Stimulated activated CD4-positive, alpha-beta T cell treated with anti-CD3 and anti-CD28 coated beads, TNF-alpha, amount 100 ng/mL, for 1 hour (primary cell): ENCODE measurements at places on chromosomes 5 and 9.

DNA sequence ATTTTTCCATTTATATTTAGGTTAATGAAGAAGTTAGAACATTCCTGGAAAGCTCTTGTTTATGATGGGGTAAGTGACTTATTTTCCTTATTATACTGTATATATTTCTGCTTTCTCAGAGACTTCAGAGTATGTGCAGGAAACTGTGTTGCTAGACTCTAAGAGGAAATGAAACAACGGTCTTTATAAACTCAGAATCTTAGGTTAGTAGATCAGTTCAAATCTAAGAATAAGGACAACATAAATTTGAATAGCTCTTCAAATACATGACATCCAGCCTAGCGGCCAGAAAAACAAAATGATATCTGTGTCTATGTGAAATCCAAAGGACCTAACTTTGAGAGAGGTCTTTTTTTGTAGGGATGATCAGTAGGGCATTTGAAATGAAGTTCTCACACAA, 94.3 kb downstream of the PRKACG start:
- no peak for DNase-seq

DNA sequence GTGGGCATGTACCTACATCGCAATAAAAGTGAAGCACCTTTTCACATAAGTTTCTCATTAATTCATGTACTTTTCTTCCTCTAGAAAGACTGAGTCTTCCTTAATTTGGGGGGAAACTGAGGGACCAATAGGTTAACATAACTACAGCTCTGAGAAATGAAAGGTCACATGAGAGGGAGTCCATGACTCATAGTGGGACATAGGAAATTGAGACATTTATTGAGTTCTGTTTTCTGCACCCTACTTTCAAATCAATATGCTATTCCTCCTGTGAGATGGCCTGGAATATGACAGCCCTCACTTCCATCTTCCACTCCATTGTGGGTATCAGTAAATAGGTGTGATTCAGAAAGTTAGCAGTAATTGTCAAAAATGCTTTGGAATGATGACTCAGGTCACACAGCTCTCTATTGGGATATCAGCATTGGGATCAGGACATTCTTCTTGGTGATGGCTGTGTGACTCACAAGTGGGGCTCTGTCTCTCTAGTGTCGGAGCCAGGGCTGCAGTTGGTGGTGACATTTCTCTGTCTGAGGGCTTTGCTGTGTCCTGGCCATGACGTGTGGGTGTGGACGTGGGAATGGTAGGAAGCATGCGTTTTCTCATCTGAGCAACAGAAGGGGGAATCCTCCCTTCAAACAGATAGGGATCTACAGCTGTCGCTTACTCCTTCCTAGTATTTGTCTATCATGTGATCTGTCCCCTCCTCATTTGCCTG, 125.0 kb downstream of the TRIO start:
- no peak for DNase-seq

DNA sequence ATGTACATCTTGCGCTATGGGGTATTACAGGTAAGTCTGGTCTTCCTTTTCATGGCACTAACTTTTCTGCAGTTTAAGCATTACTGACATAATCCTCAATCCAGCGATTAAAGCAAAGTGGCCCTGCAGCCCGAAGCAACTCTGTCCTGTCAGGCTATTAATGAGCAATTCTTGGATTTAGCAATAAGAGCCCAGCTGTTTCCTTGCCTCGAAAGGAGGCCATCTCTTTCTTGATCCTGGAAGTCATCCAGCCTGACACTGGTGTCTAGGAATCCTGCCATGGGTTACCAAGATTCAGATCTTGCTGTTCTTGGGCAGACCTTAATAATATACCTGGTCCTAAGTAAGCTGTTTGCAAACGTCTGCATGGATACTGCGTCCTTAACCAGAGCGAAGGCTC, 102.0 kb downstream of the RFK start:
- no peak for DNase-seq

DNA sequence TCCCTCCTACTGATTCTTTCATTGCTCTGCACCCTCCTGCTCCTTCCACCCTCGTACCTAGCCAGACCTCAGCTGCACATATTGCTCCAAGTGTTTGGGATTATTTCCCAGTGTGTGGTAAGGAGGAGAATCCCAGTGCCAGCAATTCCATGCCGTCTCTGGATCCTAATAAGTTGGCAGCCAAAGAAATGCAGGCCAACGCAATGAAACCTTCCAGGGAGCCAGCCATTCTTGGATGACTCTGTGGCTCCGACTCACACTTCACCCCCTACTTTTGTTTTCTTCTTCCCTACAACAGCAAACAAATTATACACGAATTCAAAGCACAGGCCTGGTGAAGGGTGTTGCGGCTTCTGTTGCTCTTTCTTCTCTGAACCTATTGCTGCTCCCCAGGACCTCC, 82.5 kb upstream of the SLC1A3 start:
- no peak for DNase-seq

GRCh38 chr9:30120666-30121065, 2263.8 kb upstream of the ACO1 start:
- no peak for DNase-seq

DNA sequence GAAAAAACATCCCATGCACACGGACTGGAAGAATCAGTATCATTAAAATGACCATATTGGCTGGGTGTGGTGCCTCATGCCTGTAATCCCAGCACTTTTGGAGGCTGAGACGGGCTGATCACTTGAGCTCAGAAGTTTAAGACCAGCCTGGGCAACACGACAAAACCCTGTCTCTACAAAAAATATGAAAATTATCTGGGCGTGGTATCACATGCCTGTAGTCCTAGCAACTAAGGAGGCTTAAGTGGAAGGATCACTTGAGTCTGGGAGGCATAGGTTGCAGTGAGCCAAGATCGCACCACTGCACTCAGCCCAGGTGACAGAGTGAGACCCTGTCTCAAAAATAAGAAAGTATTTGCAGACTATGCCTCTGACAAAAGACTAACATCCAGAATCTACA, 68.4 kb downstream of the TTC39B start:
- DNase-seq, result no peak

DNA sequence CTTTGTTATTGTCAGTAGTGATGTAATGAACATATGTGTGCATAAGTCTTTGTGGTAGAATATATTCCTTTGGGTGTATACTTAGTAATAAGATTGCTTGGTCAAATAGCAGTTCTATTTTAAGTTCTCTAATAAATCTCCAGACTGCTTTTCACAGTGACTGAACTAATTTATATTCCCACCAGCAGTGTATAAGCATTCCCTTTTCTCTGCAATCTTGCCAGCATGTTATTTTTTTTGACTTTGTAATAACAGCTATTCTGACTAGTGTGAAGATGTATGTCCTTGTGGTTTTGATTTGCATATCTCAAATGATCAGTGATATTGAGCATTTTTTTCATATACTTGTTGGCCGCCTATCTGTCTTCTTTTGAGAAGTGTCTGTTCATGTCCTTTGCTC, 111.5 kb upstream of the CDH12 start:
- no peak for DNase-seq

DNA sequence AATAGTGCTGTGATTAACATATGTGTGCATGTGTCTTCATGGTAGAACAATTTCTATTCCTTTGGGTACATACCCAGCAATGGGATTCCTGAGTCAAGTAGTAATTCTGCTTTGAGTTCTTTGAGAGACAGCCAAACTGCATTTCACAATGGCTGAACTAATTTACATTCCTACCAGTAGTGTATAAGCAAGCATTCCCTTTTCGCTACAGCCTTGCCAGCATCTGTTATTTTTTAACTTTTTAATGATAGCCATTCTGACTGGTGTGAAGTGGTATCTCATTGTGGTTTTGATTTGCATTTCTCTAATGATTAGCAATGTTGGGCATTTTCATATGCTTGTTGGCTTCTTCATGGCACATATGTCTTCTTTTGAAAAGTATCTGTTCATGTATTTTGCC, 308.5 kb downstream of the ARRDC3 start:
- DNase-seq, result no peak

DNA sequence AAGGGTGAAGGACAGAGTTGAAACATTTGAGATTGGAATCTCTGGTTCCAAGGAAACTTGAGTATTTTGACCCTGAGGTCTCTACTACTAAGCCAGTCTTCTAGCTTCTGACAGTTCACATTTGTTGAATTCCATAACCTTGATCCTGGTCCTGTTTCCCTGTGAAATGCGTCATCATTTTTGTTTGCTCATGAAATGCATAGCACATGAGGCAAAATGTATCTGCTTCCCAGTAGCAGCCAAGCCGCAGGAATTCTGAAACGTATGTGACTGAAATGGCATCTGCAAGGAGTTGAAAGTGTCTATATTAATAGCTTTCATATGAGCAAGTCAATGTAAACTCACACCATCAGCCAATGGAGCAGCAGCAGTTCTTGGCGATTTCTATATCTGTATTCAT, 307.9 kb downstream of the CSNK1G3 start:
- no peak for DNase-seq

DNA sequence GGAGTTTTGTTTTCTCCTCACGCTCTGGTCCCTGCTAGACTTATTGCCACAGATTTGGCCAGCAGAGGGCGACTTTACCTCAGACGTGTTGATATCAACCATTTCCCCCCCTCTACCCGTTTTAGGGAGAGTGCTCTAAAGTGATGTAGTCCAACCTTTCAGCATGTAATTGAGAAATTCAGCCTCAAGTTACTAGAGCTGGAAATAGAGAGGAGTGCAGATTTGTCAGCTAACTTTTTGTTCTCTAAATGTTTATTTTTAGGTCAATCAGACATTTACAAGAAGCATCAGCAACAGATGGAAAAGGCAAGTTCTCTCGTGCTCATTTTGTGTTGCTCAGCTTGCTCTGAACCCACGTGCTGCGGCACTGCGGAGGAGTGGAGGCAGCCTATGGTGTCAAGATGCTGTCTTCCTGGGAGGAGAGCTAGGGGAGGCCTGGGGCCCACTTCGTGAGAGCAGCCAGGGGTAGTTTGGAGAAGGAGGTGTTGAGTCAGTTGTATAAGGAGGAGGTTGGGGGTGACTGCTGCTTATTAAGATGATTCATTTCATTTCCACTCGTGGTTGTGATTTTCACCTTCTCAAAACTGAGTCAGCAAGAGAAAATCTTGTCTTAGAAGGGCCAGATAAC, 53.6 kb downstream of the GPR107 start:
- DNase-seq, result peak; percentile 74

GRCh38 chr9:9061627-9062026, 1262.0 kb upstream of the DMAC1 start:
- no peak for DNase-seq

GRCh38 chr9:38621434-38622287, 1.3 kb upstream of the ANKRD18A start:
- no peak for DNase-seq

DNA sequence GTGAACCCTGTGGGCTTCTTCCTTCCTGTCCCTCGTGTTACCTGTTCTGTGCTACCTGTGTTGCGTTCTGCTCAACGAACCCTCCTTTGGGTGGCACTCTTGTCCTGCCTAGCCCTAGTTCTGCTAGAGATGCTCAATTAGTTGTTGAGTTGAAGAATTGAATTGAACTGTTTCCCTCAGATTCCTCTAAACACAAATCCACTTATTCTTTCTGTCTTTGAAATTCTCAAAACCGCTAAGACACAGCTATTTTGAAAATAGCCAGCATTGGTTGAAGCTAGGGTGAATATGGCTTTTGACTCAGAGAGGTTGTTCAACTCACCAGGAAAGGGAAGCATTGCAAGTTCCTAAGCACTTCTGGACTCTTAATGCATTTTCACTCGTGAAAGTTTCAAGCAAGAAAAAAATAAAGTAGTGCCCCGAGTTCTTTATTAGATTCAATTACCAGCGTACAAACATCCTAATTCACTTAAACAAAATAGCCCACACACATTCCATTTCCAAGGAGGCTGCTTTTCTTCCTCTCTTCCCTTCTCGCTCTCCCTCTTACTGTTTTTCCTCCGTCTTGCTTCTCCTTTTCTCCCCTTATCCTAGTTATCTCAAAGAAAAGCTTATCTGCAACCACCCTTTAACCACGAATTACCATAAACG, 642 bp upstream of the ITGA1 start:
- no peak for DNase-seq

GRCh38 chr5:27962198-27962597, 923.8 kb upstream of the CDH9 start:
- DNase-seq, result no peak

DNA sequence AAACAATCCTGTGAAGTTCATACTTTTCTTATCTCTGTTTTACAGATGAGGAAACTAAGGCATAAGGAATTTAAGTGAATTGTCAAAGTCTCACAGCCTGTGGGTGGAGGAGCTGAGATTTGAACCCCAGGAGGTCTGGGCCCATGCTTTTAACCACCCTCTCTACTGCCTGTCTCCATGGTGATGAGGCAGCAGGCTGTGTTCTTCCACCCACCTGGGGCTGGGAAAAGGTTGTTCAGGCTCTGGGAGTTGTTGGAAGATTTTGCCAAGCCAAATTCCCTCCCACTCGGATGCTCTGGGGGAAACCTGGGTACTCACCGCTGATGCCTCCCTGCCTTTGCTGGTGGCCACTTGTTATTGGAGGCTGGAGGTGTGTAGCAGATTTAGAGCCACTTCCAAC, 18.3 kb upstream of the SYNPO start:
- DNase-seq, result no peak

DNA sequence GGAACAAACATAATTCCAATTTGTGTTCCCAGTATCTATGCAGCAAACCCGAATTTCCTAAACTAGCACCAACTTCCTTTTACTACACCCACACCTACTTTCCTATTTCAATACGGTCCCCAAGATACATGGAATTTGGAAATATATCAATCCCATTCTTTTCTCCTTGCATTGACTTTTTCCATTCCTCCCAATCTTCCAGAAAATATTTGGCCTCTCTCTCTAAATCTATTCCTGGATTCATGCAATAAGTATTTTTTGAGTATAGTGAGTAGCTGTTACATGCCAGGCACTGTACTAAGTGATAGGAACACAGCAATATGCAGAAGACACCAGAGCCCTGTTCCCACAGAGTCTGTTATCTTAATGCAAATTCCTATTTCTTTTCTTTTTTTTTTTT, 216.2 kb upstream of the PIK3R1 start:
- DNase-seq, result no peak

GRCh38 chr5:175729829-175730277, 72.0 kb downstream of the HRH2 start:
- peak; percentile 94 for DNase-seq

DNA sequence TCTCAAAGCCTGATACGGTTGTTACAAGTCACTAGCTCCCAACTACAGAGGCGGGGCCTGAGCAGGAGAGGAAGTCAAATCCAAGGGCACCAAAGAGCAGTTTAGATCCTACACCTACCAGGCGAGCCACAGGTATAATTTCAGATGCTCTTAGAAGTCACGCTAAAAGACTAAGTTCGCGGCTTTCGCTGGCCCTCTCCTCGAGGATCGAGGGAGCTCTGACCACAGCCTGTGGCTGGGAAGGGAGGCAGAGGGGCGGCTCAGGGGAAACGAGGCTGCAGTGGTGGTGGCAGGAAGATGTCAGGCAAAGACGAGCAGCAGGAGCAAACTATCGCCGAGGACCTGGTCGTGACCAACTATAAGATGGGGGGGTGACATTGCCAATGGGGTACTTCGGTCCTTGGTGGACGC, 48.6 kb downstream of the SEMA4D start:
- no peak for DNase-seq

GRCh38 chr5:39072925-39073766, 1.1 kb downstream of the RICTOR start:
- no peak for DNase-seq
